Cardiac septum (tissue), 1 donor: ENCODE measurements at places on chromosomes 1 and 21. TPM values are rescaled to one million over a fixed set of nuclear protein-coding genes. Genes with fewer than 3 reads are reported as not detected.
A peak's percentile ranks its signal among the peaks of the same experiment; 100 is the strongest.

- DNase-seq, result no peak
Observed at GRCh38 chr1:56484695-56485094, 94.7 kb downstream of the PLPP3 start.

DNA sequence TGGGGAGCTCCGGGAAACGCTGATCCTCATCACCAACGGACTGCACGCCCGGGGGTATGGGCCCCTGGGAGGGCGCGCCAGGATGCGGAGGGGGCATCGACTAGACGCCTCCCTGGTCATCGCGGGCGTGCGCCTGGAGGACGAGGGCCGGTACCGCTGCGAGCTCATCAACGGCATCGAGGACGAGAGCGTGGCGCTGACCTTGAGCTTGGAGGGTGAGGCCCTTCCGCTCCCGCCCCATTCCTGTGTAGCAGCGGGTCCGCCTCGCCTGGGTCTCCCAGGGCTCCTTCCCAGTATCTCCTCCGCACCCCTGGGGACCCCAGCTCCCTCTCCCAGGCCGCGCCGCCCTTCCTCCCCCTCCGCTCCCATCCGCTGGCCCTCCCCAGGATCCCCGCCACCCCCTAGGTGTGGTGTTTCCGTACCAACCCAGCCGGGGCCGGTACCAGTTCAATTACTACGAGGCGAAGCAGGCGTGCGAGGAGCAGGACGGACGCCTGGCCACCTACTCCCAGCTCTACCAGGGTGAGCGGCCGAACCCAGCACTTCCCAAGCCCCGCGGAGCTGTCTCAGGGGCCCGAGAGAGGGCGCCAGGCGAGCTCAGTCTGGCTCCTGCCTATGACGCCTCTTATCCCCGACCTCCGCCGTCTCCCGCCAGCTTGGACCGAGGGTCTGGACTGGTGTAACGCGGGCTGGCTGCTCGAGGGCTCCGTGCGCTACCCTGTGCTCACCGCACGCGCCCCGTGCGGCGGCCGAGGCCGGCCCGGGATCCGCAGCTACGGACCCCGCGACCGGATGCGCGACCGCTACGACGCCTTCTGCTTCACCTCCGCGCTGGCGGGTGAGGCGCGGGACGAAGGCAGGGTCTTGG, 5.0 kb downstream of the HAPLN2 start:
- DNase-seq, result peak; percentile 76

GRCh38 chr1:230206976-230207375, 139.9 kb downstream of the GALNT2 start:
- DNase-seq, result no peak

The DIRAS3 gene
- total RNA-seq, result 37.8 TPM

- no peak for DNase-seq
Observed at GRCh38 chr1:85240174-85240601, 19.3 kb downstream of the C1orf52 start.

DNA sequence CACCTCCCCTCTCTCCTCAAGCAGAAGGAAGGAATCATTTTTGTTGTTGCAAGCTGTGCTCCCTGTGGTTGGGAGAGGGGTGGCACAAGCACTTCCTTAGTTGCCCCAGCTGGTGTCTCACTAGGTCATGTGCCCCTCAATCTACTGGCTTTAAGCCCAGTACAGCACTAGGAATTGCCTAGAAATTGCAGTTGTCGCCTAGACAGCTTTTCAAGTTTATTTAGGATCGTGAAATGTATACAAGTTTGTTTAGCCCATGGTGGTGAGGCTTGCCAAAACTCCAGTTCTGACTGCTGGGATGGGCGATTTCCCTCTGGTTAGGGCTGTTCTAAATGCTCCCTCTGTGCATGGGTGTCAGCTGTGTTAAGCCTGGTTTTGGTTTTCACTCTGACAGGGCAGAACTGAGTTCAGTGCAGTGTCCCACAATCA, 126.8 kb upstream of the ZNF644 start:
- DNase-seq, result no peak

- no peak for DNase-seq
Observed at GRCh38 chr1:84078108-84078841, 65.8 kb upstream of the PRKACB start.

The NR0B2 gene
- total RNA-seq, result 5.7 TPM

GRCh38 chr1:94339206-94339927, 78.8 kb upstream of the ABCD3 start:
- DNase-seq, result no peak

The SLC25A34 gene
- total RNA-seq, result 2.9 TPM

GRCh38 chr1:78058670-78059069, 12.9 kb downstream of the GIPC2 start:
- DNase-seq, result no peak

DNA sequence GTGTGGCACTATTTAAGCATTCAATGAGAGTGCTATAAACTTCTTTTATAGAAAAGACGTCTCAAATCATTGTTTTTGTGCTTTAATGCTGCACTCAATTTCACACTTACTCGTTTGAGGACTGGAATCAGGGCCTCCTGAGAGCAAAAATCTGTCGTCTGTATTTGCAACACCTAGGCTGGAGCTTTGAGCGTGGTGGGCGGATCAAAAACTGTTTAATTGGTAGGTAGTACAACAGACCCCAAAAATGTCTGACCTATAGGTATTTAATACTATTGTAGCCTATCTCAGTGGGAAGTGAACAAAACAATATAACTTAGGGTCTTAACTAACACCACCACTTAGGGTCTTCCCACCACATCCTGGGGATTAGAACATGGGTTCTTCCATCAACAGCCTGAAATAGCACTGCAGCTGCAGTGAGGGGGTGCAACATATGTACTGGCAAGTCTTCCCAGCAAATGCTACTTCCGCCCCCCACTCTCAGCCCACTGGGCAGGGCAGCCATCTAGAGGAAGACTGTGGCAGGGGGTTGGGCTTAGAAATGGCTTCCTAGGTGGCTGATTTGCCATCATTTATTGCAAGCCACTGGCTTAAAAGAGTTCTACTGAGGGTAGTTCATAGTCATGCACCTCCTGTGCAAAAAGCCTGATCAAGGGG, 48.3 kb downstream of the CD46 start:
- no peak for DNase-seq

- DNase-seq, result no peak
Observed at GRCh38 chr1:231216498-231216897, 24.5 kb upstream of the GNPAT start.

DNA sequence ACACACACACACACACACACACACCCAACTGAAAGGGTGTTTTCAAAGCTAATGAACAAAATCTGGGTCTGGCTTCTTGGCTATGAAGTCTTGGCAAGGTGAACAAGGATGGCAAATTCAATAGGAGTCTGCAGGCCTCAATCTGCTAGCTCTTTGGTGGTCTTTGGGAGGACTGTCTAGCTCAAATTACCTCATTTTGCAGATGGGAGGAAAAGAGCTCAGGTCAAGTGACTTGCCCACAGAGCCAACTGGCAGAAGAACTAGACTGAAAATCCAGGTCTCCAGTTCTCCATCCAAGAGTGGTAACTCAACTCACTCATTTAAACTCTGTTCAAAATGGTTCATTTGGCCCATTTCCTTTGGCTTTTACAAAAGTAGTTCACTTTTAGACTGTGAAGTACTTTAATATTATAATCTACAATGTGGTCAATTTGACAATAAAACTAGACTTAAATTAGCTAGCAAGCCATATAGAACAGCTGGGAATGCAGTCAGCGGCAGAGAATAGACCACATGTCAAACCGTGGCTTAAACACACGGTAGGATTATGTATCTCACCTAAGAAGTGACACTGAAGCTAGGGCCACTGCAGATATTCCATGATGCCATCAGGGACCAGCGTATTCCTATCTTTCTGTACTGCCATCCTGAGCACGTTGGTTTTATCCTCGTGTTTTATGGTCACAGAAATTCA, 112.9 kb downstream of the APP start:
- DNase-seq, result no peak

The PKP1 gene
- total RNA-seq, result 0.16 TPM

The CELSR2 gene
- total RNA-seq, result 7.1 TPM

GRCh38 chr1:230797942-230798365, 50.8 kb downstream of the CAPN9 start:
- no peak for DNase-seq

The PLEKHN1 gene
- total RNA-seq, result not detected

- DNase-seq, result peak; percentile 87
Observed at GRCh38 chr21:35256468-35256988, 207.4 kb upstream of the RUNX1 start.

- DNase-seq, result no peak
Observed at GRCh38 chr1:220012259-220012658, 34.0 kb downstream of the EPRS1 start.

The EPHA10 gene
- not detected for total RNA-seq

- no peak for DNase-seq
Observed at GRCh38 chr1:6858596-6858995, 73.3 kb downstream of the CAMTA1 start.

The NECTIN4 gene
- not detected for total RNA-seq

The RTCA gene
- total RNA-seq, result 34.4 TPM

GRCh38 chr1:220380885-220381284, 108.6 kb upstream of the RAB3GAP2 start:
- no peak for DNase-seq

The PRKAB2 gene
- 27.9 TPM for total RNA-seq

- DNase-seq, result no peak
Observed at GRCh38 chr1:198968866-198969265, 330.0 kb downstream of the PTPRC start.

The GUCA2A gene
- not detected for total RNA-seq

- DNase-seq, result no peak
Observed at GRCh38 chr1:112074711-112075110, 85.2 kb upstream of the KCND3 start.

The CIART gene
- 10.0 TPM for total RNA-seq
